ENCODE measurements at places on chromosomes 11 and 22. TPM values are rescaled to one million over a fixed set of nuclear protein-coding genes. Genes with fewer than 3 reads are reported as not detected.

Gene SAA4
- total RNA-seq, result not detected

Gene EMSY
- 17.9 TPM for total RNA-seq

- no peak for DNase-seq
- H3K27ac ChIP-seq, result no peak overlapping the region
- H3K4me3 ChIP-seq, result no peak overlapping the region
- H3K36me3 ChIP-seq, result no peaks in the 10 kb centered on the region
- H3K4me1 ChIP-seq, result 0 out of 2 replicates have a peak, but pooled peaks cover 4% of the 10 kb centered on the region
- H3K27me3 ChIP-seq, result no peaks in the 10 kb centered on the region
These were observed 130.8 kb upstream of the SPON1 start for GRCh38 chr11:13831696-13832095.

DNA sequence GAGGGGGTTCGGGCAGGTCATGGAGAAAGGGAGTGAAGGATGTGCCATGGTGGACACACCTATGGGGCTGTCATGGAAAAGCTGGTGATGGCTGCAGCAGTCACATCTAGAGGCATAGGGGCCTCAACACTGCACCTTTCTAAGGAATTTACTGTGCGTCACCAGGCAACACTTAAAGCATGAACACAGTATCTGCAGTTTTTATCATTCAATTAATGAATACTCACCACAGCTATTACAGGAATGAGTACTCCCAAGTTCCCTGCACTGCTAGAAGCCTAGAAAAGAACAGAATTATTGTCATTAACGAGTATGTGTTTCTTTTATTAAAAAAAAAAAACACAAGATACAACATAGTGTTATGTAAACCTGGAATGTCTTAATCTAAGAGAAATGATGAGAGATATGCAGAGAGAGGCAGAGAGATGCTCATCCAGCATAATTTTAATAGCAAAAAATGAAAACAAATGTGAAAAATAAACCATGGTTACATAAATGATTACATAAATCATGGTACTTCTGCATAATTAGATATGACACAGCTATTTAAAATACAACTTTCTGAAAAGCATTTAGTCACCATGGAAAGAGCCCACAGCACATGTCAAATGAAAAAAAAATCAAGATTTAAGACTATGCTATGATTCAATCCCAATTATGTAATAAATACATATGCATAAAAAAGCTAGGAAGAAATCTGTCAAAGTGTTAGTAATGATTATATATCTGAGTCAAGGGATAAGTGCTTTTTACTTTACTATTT, 19.2 kb downstream of the SERPIND1 start:
- H3K4me1 ChIP-seq, result 0 out of 2 replicates have a peak, but pooled peaks cover 3% of the 10 kb centered on the region
- H3K36me3 ChIP-seq, result peaks cover 74% of the 10 kb centered on the region
- H3K27me3 ChIP-seq, result no peaks in the 10 kb centered on the region
- no peak for DNase-seq
- H3K27ac ChIP-seq, result no peak overlapping the region
- no peak overlapping the region for H3K4me3 ChIP-seq

Gene KIAA1671
- 0.11 TPM for total RNA-seq

Gene ARHGAP20
- total RNA-seq, result not detected

DNA sequence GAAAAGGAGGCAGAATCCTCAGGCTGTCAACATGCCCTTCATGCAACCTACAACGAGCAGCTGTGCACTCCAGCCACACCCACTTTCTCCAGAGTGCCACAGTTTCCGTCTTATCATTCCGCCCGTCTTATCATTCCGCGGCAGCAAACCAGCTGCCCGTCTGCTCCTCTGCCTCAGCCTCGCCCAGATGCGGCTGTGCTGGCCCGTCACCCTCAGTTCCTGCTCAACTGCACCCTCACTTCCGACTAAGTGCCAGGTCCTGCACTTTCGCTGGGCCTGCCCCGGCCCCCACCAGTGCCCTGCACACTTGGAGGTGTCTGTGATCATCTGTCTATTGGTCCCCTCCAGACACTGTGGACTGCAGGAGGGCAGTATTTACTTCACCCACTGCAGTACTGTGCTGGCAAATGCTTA, 43.7 kb downstream of the MICAL3 start:
- peaks cover 37% of the 10 kb centered on the region for H3K4me1 ChIP-seq
- H3K4me3 ChIP-seq, result no peak overlapping the region
- H3K27me3 ChIP-seq, result no peaks in the 10 kb centered on the region
- peak overlapping the region; percentile 44 for H3K27ac ChIP-seq

DNA sequence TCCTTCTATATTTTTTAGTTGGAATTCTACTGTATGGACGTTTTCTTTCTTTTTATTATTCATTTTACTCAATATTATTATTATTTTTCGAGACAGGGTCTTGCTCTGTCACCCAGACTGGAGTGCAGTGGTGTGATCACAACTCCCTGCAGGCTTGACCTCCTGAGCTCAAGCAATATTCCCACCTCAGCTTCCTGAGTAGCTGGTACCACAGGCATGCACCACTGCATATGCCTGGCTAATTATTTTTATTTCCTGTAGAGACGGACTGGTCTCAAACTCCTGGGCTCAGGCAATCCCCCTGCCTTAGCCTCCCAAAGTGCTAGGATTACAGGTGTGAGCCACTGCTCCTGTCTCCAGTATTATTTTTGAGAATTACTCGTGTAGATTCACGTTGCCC, 34.0 kb upstream of the CCDC134 start:
- H3K36me3 ChIP-seq, result no peaks in the 10 kb centered on the region
- H3K4me1 ChIP-seq, result no peaks in the 10 kb centered on the region
- no peak for DNase-seq
- no peak overlapping the region for H3K4me3 ChIP-seq
- H3K27me3 ChIP-seq, result peaks cover 8% of the 10 kb centered on the region

Gene P4HA3
- not detected for total RNA-seq

GRCh38 chr11:69801513-69802335, 17.5 kb downstream of the FGF3 start:
- no peaks in the 10 kb centered on the region for H3K36me3 ChIP-seq
- no peak overlapping the region for H3K4me3 ChIP-seq
- H3K27ac ChIP-seq, result no peak overlapping the region
- H3K27me3 ChIP-seq, result peaks cover 18% of the 10 kb centered on the region
- peak; percentile 47 for DNase-seq
- H3K4me1 ChIP-seq, result peaks cover 3% of the 10 kb centered on the region

Gene OR8D4
- total RNA-seq, result not detected

DNA sequence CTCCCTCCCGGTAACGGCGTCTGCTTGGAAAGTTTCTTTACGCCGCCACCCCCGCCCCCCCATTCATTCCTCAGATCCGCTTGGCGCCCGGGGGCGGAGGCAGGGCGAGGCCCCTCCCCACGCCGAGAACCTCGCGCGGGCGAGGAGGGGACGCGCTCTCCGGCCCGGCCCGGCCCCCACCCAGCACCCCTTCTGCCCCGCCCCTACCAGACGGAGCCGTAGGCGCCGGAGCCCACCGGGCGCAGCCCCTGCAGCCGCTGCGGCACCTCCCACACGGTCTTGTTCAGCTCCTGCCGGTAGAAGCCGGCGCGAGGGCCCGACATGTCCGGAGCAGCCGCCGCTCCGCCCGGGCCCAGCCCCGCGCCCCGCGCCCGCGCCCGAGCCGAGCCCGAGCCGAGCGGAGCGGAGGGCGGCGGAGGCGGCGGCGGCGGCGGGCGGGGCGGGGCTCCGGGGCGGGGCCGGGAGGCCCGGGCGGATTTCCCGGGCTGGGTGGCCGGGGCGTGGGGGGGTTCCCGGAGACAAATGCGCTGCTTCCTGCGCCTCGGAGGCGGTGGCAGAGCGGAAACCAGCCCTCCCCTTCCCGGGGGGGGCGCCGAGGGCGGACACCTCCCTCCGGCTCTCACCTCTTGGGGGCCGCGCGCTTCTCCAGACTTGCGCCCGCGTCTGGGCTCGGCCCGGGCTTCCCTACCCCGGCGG, at the start of gene MAPK11:
MAPK11 (minus strand) TSS at position 411 of the 696 bp plus-strand sequence; CDS start at position 323, 88 bp downstream.
- no peaks in the 10 kb centered on the region for H3K27me3 ChIP-seq
- H3K4me3 ChIP-seq, result peak within 1 kb of the TSS; percentile 49
- peak within 1 kb of the TSS; percentile 56 for H3K27ac ChIP-seq
- H3K4me1 ChIP-seq, result peaks cover 7% of the 10 kb centered on the region

GRCh38 chr11:44637487-44637886, 72.0 kb downstream of the CD82 start:
- H3K27ac ChIP-seq, result no peak overlapping the region
- no peaks in the 10 kb centered on the region for H3K36me3 ChIP-seq
- peaks cover 7% of the 10 kb centered on the region for H3K4me1 ChIP-seq
- no peak for DNase-seq

DNA sequence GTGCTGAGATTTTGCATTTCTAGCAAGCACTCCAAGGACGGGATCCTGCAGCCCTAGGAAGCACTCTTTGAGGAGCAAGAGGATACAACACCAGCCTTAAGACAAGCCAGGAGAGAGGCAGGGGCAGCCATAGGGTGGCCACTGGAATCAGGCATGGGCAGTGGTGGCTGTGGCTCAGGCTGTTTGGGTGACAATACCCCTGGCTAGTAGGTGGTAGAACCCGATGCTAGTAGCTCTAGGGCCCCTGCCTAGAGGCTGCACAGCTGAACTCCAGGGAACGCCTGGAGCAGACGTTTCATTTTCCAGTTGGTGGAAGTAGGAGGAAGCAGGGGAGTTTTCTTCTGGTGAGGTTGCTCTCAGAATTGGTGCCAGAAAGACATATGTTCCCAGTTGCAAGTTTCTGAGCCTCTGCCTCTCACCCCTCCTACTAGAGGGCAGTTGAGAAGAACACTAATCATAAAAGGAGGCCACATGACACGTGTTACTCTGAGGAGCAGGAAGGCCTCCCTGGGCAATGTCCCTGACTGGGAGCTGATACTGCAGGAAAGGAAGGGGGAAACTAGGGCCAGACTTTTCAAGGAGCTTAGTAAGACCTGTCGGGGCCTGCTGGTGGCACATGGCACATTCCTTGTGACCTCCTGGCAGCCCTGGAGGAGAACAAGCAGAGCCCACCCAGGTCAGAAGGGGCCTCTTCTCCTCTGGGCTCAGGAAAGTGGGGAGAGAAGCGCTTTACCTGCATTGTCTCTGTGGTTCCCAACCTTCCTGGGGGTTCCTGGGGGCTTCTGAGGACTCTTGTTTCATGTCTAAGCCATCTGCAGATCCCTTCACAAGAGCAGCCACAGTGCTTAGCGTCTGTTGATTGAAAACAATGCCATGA, 56.6 kb upstream of the DRD2 start:
- no peak for DNase-seq
- H3K36me3 ChIP-seq, result no peaks in the 10 kb centered on the region
- no peaks in the 10 kb centered on the region for H3K4me1 ChIP-seq
- no peaks in the 10 kb centered on the region for H3K27me3 ChIP-seq
- H3K4me3 ChIP-seq, result no peak overlapping the region

DNA sequence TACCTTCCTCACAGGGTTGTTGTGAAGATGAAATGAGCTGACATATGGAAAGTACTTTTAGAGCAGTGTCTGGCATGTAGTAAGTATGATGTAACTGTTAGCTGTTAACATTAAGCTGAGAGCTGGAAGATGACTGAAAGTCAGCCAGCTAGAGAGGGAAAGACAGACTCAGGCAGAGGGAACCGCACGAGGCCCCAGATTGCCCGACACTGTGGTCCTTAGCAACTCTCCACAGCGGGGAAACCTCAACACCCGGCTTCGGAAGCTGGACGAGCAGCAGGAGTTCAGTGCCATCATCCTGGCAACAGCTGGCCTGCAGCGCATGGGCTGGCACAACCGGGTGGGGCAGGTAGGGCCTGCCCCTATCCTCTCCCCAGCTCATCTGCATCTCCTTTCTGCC, 6.5 kb downstream of the HMBS start:
- peak overlapping the region; percentile 95 for H3K27ac ChIP-seq
- H3K36me3 ChIP-seq, result peaks cover 60% of the 10 kb centered on the region
- peaks cover 36% of the 10 kb centered on the region for H3K4me1 ChIP-seq
- peak overlapping the region; percentile 94 for H3K4me3 ChIP-seq

DNA sequence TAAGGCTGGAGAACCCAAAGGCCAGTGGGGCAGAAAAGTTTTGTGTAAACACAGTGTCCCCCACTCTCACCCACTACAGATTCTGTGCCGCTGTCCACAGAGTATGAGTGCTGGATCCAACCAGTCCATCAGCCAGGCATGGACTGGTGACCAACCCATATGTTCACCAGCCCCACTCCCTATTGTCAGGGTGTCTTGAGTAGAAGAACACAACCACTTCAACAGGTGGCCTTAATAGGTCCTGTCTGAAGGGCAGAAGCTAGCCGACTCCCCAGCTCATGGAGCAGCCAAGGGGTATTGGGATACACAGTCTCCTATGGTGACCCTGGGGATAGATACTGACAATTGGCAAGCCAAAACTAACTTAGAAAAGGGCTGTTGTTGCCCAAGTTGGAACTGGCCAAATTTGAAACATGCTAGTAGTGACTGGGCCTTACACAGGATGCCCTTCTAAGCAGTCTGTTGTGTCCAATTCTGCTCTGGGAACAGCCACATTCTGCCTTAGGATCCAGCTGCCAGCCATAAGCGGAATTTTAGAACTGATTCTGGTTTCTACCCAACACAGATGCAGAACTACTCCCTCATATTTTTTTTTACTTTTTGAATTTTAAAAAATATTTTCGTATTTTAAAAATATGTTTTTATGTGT, 19.8 kb upstream of the PGM2L1 start:
- H3K4me3 ChIP-seq, result no peak overlapping the region
- peaks cover 10% of the 10 kb centered on the region for H3K27me3 ChIP-seq
- H3K36me3 ChIP-seq, result no peaks in the 10 kb centered on the region
- DNase-seq, result no peak
- H3K4me1 ChIP-seq, result no peaks in the 10 kb centered on the region
- H3K27ac ChIP-seq, result no peak overlapping the region

GRCh38 chr11:88538098-88538497, 200.6 kb upstream of the CTSC start:
- H3K4me1 ChIP-seq, result no peaks in the 10 kb centered on the region
- no peak overlapping the region for H3K4me3 ChIP-seq
- no peaks in the 10 kb centered on the region for H3K36me3 ChIP-seq
- H3K27ac ChIP-seq, result no peak overlapping the region
- no peak for DNase-seq
- no peaks in the 10 kb centered on the region for H3K27me3 ChIP-seq

GRCh38 chr22:19962909-19963806, 21.5 kb upstream of the TXNRD2 start:
- H3K27ac ChIP-seq, result no peak overlapping the region
- H3K27me3 ChIP-seq, result no peaks in the 10 kb centered on the region
- peaks cover 61% of the 10 kb centered on the region for H3K36me3 ChIP-seq
- DNase-seq, result no peak
- H3K4me1 ChIP-seq, result peaks cover 70% of the 10 kb centered on the region

DNA sequence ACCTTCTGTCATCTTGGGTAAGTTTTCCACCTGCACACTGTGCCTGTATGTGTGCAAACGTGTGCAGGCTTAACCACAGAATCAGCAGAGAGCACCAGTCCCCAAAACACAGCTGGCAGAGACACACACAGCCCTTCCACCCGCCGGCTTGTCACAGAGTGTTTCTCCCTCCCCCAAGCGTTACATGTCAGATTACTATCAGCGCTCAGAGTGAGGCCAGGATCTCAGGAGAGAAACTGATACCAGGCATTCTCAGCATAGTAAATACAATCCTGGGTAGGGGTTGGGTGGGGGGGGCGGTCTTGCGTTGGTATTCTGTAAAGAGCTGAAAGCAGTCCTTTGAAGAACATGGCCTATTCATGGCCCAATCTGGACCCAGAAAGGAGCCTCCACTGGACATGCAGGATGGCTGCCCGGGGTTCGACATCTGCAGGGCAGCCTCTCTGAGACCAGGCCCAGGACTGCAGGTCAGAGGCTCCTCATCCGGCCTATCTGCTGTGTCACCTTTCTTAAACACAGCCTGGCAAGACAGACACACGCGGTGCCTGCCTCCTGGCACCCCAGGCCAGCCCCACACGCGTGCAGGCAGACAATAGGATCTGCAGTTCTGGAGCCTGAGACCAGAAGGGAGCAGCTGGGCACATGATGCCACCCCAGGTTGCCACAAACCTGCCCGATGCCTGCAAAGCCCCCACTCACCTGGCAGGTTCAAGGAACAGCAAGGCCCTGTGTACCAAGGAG, 1.7 kb downstream of the OSBPL5 start:
- H3K4me3 ChIP-seq, result peak overlapping the region; percentile 54
- H3K27me3 ChIP-seq, result no peaks in the 10 kb centered on the region
- H3K36me3 ChIP-seq, result no peaks in the 10 kb centered on the region
- H3K4me1 ChIP-seq, result peaks cover 23% of the 10 kb centered on the region
- no peak overlapping the region for H3K27ac ChIP-seq
- DNase-seq, result no peak

Gene VSIG10L2
- not detected for total RNA-seq

All from K562 (cell line).